ENCODE measurements at places on chromosomes 3 and 15.

GRCh38 chr3:13245615-13245978 is 172.4 kb upstream of the IQSEC1 start:
- DNase-seq = no peak

GRCh38 chr15:39880718-39881387 is 39.2 kb downstream of the GPR176 start:
- no peak for DNase-seq

DNA sequence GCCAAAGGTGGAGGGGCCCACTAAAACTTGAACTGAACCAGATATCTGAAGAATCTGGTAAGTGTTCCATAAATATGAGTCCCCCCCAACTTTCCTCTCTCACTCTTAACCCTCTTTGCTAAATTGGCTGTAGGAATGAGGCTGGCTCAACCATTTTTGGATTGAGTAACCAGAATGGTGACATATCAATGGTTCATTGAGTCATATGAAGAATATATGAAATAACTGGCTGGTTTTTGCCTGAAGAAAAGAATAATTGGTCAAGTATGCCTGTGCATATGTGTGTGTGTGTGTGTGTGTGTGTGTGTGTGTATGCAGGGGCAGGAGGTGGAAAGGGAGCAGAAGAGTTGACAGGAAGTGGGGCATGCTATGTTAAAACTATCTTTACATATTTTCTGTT is 472.9 kb upstream of the THBS1 start:
- no peak for DNase-seq

- no peak for DNase-seq
Measured at GRCh38 chr15:33200444-33200843, 5.9 kb upstream of the FMN1 start.

DNA sequence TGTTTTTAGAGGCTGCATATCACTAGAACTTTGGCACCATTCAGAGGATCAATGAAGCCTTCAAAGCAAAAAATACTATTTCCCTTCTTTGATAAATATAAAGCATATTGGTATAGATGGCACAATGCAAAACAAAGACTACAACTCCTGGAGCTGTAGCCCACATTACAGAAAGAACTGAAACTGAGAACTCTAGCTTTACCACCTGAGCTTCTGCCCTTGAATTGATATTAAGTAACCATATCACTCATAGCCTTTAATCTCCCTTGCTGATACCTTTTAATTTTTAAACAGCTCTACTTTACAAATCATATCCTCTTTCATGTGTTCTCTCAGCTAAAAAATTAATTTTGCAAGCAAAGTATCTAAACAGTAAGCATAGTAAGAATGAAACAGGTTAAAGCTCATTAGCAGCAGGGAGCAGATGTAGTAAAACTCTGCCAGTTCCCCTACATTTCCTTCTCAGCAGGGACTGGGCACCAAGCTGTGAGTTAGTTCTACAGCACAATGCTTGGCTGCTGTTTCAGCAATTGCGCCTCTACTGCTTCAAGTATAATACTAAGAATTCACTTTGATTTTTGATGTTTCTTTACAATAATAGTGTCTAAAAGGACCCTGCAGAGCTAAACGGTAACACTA is 97.9 kb upstream of the NANOGP8 start:
- no peak for DNase-seq

- no peak for DNase-seq
Measured at GRCh38 chr15:93837450-93837849, 393.9 kb upstream of the MCTP2 start.

- no peak for DNase-seq
Measured at GRCh38 chr3:72006631-72007556, 221.9 kb upstream of the PROK2 start.

GRCh38 chr15:78259232-78259631 is 5.1 kb upstream of the DNAJA4 start:
- no peak for DNase-seq

- no peak for DNase-seq
Measured at GRCh38 chr3:5489536-5489935, 302.0 kb downstream of the EDEM1 start.

GRCh38 chr3:88150371-88150770 is 612 bp downstream of the C3orf38 start:
- no peak for DNase-seq

DNA sequence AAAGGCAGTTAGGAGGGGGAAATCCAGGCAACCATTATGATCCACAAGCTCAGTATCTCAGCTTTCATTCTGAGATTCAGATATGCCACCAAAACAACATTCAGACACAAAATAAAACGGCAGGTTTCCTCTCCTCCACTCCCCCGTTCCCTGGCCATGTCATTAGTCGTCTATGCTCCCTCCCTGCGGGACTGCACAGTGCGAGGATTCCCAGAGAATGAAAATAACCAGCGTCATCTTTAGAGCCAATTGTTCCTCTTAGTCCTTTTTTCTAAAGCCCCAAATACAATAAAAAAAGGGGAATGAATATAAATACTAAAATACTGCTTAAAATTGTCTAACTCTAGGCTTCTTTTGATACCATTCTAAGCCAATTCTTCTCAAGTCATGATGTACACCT is 7.8 kb upstream of the SLCO3A1 start:
- no peak for DNase-seq

GRCh38 chr3:127808197-127808596 is 14.1 kb downstream of the MGLL start:
- no peak for DNase-seq

DNA sequence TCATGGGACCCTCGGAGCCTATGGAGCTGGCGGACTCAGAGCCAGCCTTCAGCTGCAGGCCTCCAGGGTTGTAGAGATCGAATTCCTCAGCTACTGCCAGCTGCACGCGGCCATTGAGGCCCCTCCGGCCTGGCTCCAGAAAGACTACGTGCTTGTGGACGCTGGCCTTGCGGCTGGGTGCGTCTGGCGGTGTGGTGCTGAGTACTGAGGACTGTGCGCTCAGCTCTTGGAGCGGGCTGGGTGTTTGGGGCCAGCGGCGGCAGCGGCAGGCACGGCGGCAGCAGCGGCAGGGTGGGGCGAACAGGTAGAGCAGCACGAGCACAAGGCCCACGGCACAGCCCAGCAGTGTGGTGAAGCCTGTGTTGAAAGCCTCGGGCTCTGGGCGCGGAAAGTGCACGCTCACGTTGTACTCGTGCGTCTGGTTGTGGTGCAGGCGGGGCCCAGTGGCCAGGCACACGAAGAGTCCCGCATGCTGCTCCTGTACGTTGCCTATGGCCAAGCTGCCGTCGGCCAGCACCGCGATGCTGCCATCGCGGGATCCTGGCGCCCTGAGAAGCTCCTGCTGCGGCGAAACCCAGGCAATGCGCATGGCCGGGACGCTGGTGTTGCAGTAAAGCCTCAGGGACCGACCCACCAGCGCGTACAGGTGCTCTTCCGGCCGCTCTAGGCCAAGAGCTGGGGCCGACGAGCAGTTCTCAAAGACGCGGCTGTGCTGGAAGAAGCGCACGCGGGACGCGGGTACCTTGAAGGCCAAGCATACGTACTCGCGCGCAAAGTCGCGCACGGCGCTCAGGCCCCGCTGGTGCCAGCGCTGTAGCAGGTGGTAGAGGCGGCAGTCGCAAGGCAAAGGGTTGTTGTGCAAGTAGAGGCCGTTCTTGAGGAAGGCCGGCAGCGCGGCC is 1.3 kb downstream of the AMIGO3 start:
- no peak for DNase-seq

GRCh38 chr3:100106094-100106493 is 8.2 kb downstream of the FILIP1L start:
- no peak for DNase-seq

DNA sequence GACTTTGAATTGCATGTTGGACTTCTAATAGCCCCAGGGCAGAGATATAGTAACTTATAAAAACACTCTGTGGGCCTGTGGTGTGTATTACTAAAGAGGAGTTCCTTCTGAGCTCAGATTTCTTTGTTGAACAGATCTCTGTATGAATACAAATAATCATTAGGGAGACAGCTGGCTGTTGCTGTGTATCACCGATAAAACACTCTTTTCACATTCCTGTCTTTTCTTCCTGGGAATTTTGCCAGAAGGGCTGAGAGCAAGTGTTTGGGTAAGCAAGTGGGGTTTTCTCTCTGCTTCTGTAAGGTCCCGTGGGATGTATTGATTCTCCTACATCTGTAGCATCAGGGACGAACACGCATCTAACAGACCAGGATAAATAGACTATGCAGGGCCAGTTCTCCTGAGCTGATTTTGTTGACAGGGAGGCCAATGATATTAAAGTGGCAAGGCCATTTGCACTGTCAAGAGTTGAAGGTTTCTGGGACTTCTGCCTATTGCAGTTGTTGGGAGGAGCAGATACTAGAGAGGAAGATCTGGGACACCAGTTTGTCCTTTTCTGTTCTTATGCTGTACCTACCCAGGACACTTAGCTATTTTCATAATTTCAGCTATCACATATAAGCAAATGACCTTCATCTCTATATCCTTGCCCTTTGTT is 225.9 kb upstream of the CD96 start:
- DNase-seq = no peak

DNA sequence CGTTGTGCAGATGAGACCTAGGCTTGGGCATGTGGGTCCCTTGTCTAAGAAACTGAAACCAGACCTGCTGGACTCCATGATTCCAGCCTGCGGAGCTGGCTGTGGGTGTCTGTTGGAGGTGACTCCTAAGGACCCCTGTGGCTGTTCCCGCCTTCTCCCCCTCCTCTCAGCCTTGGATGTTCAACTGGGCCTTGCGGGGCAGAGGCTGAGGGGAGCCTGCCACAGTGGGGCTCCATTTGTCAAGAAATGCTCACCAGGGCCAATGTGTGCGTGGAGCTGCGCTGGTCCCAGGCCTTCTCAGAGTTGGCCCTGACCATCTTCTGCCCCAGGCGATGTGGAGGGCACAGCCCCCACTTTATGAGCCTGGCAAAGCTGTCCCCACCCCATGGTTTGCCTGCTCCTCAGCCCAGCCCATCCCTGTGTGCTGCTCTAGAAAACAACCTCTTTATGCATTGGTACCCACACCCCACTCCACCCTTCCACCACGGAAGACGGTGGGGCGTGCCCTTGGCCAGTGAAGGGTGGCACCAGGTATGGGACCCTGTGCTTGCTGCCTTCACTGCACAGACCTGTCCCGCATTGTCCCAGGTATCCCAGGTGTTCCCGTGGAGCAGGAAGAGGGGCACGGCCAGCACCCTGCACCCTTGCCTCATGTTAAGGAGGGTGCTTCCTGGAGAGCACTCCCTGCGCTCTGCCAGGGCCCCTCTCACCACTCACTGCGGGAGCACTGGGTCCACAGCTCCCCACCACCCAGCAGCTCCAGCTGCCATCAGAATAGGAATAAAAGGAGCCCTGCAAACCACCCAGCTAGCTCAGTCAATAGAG is 7.9 kb downstream of the MESP2 start:
- DNase-seq = no peak

DNA sequence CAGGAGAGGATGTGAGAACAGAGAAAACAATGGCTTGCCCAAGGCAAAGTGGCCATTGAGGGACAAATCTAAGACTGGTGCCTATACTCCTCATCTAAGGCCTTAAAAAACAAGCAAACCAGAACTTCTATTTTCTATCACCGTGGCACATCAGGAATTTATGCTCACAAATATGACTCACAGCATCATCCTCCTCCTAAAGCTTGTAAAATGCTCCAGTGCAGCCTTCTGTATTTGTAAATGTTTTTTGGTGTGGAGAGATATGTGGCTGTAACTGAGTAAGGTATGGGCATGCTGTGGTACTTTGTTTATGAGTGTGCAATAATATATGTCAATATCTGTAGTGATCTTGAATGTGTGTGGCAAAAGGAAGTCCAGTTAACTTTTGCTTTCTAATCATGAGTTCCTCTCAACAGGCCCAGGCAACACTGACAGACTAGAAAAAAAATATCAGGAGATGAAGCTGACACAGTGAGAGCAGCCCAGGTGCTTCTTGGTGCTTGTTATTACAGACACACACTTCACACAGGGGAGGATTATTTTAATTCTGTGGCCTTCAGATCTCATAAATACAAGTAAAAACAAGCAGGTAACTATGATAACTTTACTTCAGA is 60.3 kb downstream of the CTNNB1 start:
- no peak for DNase-seq

DNA sequence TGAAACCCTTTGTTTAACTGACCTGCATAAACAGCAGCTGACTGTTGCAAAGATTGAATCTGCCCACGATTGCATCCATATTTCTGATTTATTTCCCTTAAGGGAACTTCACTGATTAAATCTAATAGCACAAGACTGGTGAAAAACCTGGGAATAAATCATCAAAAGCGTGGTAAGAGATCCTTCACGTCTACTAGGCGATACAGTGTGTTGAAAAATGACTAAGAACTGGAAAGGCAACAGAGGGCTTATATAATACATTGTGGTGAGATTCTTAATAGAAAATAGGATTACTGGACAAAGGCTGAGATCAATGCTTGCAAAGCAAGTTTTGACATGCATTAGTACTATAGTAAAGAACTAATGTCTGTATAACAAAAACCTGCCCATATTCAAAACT is 49.0 kb downstream of the POLQ start:
- no peak for DNase-seq

DNA sequence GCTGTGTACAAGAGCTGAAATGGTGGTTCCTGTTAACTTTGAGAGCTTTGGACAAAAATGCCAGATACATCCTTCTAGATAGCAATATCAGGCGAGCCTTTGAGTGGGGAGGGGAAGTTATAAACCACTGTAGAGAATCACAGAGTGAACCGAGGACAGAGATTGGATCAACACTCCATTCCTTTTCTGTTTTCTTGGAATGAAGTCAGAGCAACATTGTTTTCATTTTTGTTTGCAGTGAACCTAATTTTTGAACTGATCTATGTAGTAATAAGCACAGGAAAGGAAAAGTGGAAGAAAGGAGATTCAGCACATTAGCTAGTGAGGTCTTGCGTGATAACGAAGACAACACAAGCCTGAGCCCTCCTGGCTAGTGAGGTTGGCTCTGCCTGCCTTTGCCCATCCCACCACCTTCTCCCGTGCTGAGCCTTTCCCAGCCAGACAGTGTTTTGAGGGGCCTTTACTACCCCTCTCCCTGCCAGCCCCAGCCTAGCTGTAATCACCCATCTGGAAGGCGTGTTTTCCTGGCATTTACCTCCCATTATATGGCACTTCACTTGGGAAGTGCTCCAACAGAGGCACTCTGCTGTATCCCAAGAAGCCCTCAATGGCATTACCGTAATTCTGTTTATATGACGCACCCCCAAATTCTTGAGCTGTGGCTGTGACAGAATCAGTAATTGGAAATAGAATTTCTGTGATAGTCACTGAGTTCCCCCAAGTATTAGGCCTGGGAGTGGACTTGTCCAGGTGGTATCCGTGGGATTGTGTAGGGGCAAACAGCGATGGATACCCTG is 129.8 kb downstream of the CACNA1D start:
- DNase-seq = no peak

- no peak for DNase-seq
Measured at GRCh38 chr3:66795365-66795764, 202.7 kb upstream of the KBTBD8 start.

- DNase-seq = no peak
Measured at GRCh38 chr15:78065284-78065872, 12.1 kb downstream of the TBC1D2B start.

DNA sequence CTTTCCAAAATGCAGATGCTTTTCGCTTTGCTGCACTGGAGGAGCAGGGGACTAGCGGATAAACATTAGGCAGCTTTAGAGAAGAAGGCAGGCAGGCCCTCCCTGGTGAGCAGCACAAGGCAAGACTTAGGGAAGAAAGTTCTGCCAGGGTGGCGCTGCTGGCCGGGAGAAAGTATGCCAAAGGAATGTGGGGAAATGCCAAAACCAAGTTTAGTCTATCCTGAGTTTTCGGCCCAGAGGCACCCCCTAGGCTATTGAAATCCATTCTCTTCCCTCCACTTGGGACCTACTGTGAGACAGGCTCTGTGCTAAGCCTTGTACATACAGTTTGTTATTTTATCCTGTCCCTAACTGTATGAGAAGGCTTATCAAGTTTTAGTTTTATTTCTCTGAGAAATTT is 9.2 kb downstream of the SHC4 start:
- DNase-seq = no peak

All from stimulated activated CD4-positive, alpha-beta T cell treated with anti-CD3 and anti-CD28 coated beads, Interleukin-12 subunit alpha, Interleukin-12 subunit beta, amount 100 ng/mL, for 24 hours (primary cell).